Thoracic aorta (tissue), 2 donors: ENCODE measurements at places on chromosomes 13 and 19. TPM values are rescaled to one million over a fixed set of nuclear protein-coding genes. Genes with fewer than 3 reads are reported as not detected.

GRIN2D gene
- not detected for total RNA-seq

PVR gene
- 102 TPM for total RNA-seq

PTPRH gene
- total RNA-seq, result 1.1 TPM

MCEMP1 gene
- total RNA-seq, result not detected

DNA sequence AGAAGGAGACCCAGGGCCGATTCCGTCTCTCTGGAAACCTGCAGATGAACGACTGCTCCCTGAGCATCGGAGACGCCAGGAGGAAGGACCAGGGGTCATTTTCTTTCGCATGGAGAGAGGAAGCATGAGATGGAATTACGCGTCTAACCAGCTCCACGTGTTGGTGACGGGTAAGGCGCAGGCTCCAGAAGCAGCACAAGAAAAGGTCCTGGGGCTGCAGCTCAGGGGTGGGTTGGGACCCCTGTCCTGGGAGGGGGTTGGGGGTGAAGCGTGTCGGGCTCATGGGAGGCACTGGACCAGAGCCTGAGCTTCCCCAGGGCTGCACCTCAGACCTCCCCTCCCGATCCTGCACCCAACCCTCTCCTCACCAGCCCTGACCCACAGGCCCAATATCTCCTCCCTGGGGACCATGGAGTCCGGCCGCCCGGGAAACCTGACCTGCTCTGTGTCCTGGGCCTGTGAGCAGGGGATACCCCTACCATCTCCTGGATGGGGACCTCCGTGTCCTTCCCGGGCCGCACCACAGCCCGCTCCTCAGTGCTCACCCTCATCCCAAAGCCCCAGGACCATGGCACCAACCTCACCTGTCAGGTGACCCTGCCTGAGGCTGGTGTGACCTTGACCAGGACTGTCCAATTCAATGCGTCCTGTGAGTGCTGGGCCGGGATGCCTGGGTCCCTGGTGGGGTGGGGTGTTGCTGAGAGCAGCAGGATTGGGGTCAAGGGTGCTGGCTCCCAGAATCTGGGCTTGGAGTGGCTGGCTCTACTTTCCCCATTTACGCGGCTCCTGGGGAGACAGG, 39.6 kb upstream of the CD33 start:
- no peaks in the 10 kb centered on the region for H3K36me3 ChIP-seq
- H3K4me1 ChIP-seq, result no peaks in the 10 kb centered on the region
- no peak overlapping the region for H3K4me3 ChIP-seq
- no peak overlapping the region for H3K27ac ChIP-seq
- H3K27me3 ChIP-seq, result no peaks in the 10 kb centered on the region
- DNase-seq, result no peak

- H3K4me1 ChIP-seq, result no peaks in the 10 kb centered on the region
- H3K4me3 ChIP-seq, result no peak overlapping the region
- no peak overlapping the region for H3K27ac ChIP-seq
- no peaks in the 10 kb centered on the region for H3K27me3 ChIP-seq
Measured at GRCh38 chr13:48156466-48156865, 61.6 kb upstream of the MED4 start.

DNA sequence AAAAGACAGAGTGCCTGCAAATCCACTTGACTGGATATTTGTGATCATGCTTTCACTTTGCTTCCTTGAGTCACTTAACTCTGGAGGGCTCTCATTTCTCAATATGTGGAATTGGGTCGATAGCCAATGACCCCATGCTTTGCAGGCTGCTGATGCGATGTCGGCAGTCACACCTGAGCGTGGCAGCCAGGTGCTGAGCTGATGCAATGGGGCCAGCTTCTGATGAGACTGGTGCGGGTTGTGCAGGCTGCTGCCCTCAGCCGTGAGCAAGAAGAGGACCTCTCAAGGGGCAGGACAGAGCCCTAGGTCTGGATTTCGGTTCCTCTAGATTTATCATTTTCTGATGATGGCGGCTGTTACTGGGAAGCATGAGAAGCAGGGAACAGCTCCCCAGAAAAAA, 334.1 kb downstream of the TEX29 start:
- no peaks in the 10 kb centered on the region for H3K4me1 ChIP-seq
- no peak overlapping the region for H3K27ac ChIP-seq
- no peak for DNase-seq
- no peaks in the 10 kb centered on the region for H3K36me3 ChIP-seq

DNA sequence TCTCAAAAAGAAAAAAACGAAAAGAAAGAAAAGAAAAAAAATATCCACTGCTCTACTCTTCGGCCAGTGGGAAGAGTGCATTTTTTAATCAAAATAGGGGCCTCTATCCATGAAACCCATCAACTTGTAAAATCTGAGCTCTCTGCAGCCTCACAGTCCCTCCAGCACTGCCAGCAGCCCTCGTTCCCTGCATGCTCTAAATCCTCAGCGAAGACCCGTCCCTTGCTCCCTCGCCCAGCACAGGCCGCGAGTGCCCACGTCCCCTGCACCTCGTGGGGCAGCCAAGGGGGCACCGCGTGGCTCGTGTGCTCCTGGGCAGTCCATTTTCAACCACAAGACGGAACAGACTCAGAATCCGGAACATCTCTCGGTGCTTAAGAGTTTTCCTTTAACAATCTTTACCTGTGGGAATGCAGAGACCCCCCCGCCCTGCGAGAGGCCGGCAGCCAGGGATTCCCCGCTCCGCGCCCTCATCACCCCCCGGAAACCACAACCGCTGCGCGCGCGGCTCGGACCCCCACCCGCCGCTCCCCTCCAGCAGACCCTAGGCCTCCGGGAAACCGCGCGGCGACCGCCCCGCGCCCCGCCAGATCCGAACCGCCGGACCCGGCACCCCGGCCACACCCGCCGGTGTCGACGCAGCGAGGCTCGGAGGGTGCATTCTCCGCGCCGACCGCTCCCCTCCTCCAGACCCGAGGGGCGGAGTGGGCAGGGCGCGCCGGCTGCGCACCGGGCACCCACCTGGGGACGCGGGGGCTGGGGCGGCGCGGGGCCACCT, 638 bp downstream of the ANKRD27 start:
- H3K4me1 ChIP-seq, result peaks cover 9% of the 10 kb centered on the region
- peak overlapping the region; percentile 92 for H3K4me3 ChIP-seq
- no peak for DNase-seq

GRCh38 chr13:76632401-76633044, 253.7 kb downstream of the KCTD12 start:
- DNase-seq, result no peak
- H3K27ac ChIP-seq, result no peak overlapping the region
- no peaks in the 10 kb centered on the region for H3K27me3 ChIP-seq
- no peak overlapping the region for H3K4me3 ChIP-seq
- peaks cover 18% of the 10 kb centered on the region for H3K4me1 ChIP-seq
